ENCODE measurements at places on chromosomes 1 and 21.

GRCh38 chr1:57384901-57385300 lies 39.0 kb downstream of the DAB1 start:
- H3K4me3 ChIP-seq: no peak overlapping the region
- no peak overlapping the region for H3K27ac ChIP-seq
- no peak for DNase-seq
- H3K36me3 ChIP-seq: no peaks in the 10 kb centered on the region
- no peaks in the 10 kb centered on the region for H3K4me1 ChIP-seq
- H3K27me3 ChIP-seq: no peaks in the 10 kb centered on the region

- H3K27me3 ChIP-seq: peaks cover 27% of the 10 kb centered on the region
- H3K4me3 ChIP-seq: no peak overlapping the region
- no peaks in the 10 kb centered on the region for H3K36me3 ChIP-seq
- DNase-seq: no peak
- no peak overlapping the region for H3K27ac ChIP-seq
- H3K4me1 ChIP-seq: no peaks in the 10 kb centered on the region
These were observed 48.9 kb upstream of the TADA1 start for GRCh38 chr1:166924823-166925541.

- no peaks in the 10 kb centered on the region for H3K36me3 ChIP-seq
- H3K27me3 ChIP-seq: peaks cover 92% of the 10 kb centered on the region
- peak; percentile 69 for DNase-seq
- peaks cover 32% of the 10 kb centered on the region for H3K4me1 ChIP-seq
- H3K27ac ChIP-seq: no peak overlapping the region
These were observed 2.7 kb downstream of the FAM110D start for GRCh38 chr1:26161415-26162219.

DNA sequence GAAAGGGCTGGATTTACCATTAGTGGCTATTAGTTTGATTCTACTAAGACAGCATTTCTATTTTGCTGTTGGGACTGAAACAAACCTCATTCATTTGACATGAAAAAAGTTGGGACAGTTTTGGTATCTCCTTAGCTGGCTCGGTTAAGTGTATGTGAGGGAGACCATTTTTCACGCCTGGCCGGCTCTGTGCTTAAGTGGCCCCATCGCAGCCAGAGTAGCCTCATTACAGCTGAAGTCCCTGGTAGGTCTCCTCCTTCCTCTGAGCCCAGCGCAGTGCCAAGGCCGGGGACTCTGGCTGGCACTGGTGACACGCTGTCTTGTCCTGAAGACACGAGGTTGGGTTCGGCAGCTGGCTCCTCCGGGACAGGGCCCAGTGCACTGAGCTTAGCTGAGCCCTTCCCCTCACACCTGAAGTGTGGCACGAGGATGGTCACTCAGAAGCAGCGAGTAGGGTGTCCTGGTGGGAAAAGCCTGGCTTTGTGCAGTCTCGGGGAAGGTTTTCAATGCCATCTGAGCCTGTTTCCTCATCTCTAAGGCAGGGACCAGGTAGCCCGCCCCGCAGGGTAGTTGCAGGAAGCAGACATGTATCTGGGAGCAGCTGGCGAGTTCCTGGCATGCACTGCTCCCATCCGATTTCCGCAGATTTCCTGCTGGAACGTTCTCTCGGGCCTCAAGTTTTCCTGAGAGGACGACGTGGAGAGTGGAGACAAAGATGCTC lies 196.5 kb downstream of the DYRK1A start:
- H3K4me3 ChIP-seq: peak overlapping the region; percentile 86
- H3K4me1 ChIP-seq: peaks cover 34% of the 10 kb centered on the region
- no peak for DNase-seq
- H3K27ac ChIP-seq: peak overlapping the region; percentile 99
- H3K27me3 ChIP-seq: peaks cover 10% of the 10 kb centered on the region

DNA sequence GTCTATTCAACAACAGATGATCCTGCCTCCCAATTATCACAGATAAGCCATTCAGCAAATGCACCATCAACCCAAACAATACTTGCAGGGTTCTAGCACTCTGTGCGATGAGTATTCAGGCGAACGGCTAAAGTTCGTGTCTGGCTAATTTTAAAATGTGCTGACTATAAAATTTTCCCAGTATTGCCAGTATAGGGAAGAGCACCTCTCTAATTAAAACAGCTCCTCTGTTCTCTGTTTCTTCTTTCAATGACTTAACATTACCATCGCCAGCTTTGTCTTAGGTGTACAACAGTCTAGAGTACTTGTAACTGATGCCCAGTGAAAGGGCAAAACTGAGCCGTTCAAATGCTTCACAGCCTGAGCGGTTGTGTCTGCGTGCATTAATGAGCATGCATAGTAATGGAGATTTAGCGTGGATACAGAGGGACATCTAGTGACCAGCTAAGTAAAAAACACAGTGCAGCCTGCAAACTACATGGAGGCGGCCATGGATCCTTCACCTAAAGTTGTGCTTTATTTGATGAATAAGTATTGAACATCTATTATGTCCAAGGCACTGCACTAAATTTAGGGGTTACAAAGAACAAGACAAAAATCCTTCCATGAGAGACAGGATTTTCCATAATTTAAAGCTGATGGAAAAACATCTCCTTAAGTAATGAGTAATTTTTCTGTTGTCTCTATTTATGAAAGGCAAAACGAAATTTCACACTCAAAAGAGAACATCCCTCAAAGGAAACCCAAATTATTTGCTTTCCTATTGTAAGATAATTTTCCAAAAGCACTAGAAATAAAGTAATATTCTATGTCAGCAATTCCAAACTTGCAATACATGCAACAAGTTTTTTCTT lies 120.0 kb downstream of the SETD4 start:
- H3K27ac ChIP-seq: no peak overlapping the region
- H3K4me1 ChIP-seq: no peaks in the 10 kb centered on the region
- no peaks in the 10 kb centered on the region for H3K36me3 ChIP-seq
- H3K4me3 ChIP-seq: no peak overlapping the region
- peak; percentile 27 for DNase-seq
- peaks cover 3% of the 10 kb centered on the region for H3K27me3 ChIP-seq

DNA sequence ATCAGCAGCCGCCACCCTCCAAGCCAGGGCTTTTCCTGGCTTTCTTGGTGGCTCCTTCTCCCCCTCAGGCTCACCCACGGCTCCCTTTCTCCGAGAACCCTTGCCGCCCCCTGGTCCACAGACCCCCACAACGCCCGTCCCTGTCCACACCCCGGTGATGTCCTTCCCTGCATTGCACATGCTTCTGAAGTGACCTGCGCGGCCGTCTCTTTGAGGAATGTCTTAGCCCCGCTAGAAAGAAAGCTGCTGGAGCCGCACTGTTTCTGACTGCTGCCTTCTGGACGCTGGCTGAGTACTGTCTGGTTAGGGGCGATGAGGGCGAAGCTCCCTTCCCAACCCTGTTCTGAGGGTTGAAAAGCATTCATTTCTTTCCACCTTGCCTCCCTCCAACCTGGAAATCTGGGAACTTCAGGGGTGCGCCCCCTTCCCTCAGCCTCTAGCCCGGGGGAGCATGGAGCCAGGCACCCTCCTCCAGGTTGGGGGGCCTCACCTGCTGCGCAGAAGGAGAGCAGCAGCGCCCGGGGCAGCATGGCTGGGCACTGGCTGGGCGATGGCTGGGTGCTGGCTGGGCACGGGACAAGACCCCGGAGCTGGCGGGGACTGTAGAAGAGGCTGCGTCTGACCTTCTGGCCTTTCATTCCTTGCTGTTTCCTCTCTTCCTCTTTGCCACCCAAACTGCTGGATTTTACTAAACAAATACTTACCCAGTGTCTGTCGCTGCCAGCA lies at the start of gene CLEC20A:
CLEC20A (minus strand) TSS at position 555 of the 726 bp plus-strand sequence; CDS start at position 530, 25 bp downstream.
- no peaks in the 10 kb centered on the region for H3K36me3 ChIP-seq
- no peak within 1 kb of the TSS for H3K27ac ChIP-seq

- H3K27ac ChIP-seq: no peak overlapping the region
- DNase-seq: no peak
- H3K36me3 ChIP-seq: no peaks in the 10 kb centered on the region
These were observed 27.6 kb downstream of the IPP start for GRCh38 chr1:45722809-45723208.

- no peaks in the 10 kb centered on the region for H3K4me1 ChIP-seq
- no peak for DNase-seq
- no peak overlapping the region for H3K27ac ChIP-seq
- no peaks in the 10 kb centered on the region for H3K36me3 ChIP-seq
- no peak overlapping the region for H3K4me3 ChIP-seq
These were observed 1012.7 kb downstream of the ADGRL2 start for GRCh38 chr1:82813386-82813785.

DNA sequence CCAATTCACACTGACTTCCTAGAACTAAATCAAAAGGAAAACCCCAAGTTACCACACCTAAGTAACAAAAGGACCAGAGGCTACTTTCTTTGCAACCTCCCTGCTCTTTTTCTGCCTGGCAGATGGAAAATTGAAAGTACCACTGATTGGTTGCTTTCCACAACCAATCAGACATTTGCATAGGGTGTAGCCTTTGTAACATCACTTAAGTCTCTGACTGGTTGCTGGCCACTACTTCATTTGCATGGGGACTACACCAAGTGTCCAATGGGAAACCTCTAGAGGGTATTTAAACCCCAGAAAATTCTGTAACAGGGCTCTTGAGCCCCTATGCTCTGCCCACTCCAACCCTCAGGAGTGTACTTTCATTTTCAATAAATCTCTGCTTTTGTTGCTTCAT lies 365.0 kb downstream of the LTN1 start:
- no peak for DNase-seq
- no peak overlapping the region for H3K27ac ChIP-seq
- H3K27me3 ChIP-seq: no peaks in the 10 kb centered on the region
- peaks cover 7% of the 10 kb centered on the region for H3K4me1 ChIP-seq
- no peak overlapping the region for H3K4me3 ChIP-seq
- peaks cover 4% of the 10 kb centered on the region for H3K36me3 ChIP-seq

DNA sequence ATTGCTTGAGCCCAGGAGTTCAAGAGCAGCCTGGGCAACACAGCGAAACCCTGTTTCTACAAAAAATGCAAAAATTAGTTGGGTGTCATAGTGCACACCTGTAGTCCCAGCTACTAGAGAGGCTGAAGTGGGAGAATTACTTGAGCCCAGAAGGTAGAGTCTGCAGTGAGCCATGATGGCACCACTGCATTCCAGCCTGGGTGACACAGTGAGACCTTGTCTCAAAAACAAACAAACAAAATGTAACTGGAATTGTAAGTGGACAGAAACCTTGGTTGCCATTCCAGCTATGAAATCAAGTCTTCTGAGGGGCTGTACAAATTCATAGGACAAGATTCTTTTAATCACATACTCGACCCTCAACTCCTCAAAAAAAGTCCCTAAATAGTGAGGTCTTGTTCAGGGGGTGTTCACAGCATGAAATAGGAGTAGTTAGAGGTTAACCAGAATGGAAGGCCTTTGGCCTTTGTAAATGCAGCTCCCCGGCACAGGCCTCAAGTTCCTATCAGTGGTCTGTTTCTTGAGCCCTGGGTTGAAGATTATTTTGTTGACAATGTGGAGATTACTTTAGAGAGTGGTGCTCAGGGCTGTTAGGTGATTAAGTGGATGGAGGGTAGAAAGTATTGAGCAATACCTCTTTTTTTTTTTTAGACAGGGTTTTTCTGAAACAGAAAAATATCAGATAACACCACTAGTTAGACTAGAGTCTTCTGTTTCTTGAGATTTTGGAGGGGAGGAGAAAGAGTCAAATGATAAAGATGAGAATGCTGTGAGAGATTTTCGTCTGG lies 138.7 kb upstream of the ZNF648 start:
- no peak overlapping the region for H3K27ac ChIP-seq
- peaks cover 3% of the 10 kb centered on the region for H3K27me3 ChIP-seq
- no peaks in the 10 kb centered on the region for H3K4me1 ChIP-seq
- no peak overlapping the region for H3K4me3 ChIP-seq

DNA sequence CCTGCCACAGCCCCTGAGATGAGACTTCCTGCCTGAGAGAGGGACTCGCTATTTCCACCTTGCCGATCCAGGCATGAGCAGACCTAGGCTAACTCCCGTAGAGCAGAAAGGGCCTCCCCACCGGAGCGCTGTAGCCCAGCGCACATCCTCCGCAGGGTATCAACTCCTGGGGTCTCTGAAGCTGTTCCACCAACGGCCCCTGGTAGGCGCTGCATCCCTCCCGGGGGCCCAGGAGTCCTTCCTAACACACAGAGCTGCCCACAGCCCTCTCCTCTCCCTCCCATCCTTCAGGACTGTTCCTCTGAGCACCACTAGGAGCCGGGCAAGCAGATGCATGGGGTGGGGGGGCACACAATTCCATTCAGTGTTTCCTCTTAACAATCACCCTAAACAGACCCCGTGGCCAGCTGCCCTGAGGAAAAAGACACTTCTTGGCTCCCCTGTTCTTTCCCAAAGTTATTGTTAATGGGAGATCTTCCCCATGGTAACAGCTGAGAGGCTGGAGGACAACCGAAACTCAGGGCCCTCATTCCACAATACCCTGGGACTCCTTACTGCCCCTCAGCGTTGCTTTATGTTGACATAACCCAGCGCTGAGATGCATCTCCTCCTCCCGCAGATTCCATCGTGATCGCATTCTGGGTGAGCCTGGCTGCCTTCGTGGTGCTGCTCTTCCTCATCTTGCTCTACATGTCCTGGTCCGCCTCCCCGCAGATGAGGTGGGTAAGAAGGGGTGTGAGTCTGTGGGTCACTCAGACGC lies 7.5 kb downstream of the MRAP start:
- H3K4me3 ChIP-seq: no peak overlapping the region
- H3K36me3 ChIP-seq: peaks cover 3% of the 10 kb centered on the region
- H3K27me3 ChIP-seq: no peaks in the 10 kb centered on the region
- H3K27ac ChIP-seq: no peak overlapping the region
- H3K4me1 ChIP-seq: peaks cover 3% of the 10 kb centered on the region
- no peak for DNase-seq

GRCh38 chr1:151705753-151706463 lies 10.7 kb downstream of the CELF3 start:
- H3K36me3 ChIP-seq: peaks cover under 1% of the 10 kb centered on the region
- DNase-seq: no peak
- H3K27me3 ChIP-seq: peaks cover 26% of the 10 kb centered on the region
- no peak overlapping the region for H3K4me3 ChIP-seq
- no peak overlapping the region for H3K27ac ChIP-seq
- H3K4me1 ChIP-seq: peaks cover 10% of the 10 kb centered on the region

DNA sequence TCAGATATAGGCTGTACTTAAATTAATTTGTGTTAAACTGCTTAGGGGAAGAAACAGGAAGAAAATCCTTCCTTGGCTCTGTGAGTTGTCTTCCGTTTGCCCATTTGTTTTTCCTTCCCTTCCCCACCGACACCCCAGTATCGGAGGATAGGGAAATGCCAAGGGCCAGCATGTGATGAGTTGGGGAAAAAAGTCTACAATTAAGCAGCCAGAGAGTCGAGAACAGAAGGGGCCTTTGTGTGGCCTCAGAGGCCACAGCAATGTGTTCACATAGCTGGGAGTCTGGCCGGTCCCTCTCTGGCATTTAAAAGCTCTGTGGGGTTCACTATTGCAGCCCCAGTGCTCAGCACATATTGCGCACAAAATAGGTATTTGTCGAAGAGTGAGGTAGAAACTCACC lies 489.3 kb downstream of the MATN1 start:
- no peak overlapping the region for H3K4me3 ChIP-seq
- peaks cover 11% of the 10 kb centered on the region for H3K27me3 ChIP-seq
- no peak for DNase-seq

- no peak overlapping the region for H3K27ac ChIP-seq
- H3K4me1 ChIP-seq: peaks cover 10% of the 10 kb centered on the region
- H3K36me3 ChIP-seq: no peaks in the 10 kb centered on the region
- H3K4me3 ChIP-seq: no peak overlapping the region
- peak; percentile 40 for DNase-seq
These were observed 107.9 kb downstream of the SPSB1 start for GRCh38 chr1:9400425-9401079.

- H3K36me3 ChIP-seq: peaks cover 2% of the 10 kb centered on the region
- DNase-seq: no peak
- no peaks in the 10 kb centered on the region for H3K4me1 ChIP-seq
- H3K27ac ChIP-seq: no peak overlapping the region
These were observed 24.3 kb downstream of the WNT2B start for GRCh38 chr1:112533029-112533428.

GRCh38 chr1:202376247-202376646 lies 27.7 kb downstream of the PPP1R12B start:
- DNase-seq: no peak
- H3K27ac ChIP-seq: no peak overlapping the region
- no peak overlapping the region for H3K4me3 ChIP-seq
- H3K27me3 ChIP-seq: no peaks in the 10 kb centered on the region
- no peaks in the 10 kb centered on the region for H3K36me3 ChIP-seq

All from activated naive CD4-positive, alpha-beta T cell treated with anti-CD3 and anti-CD28 coated beads, Interleukin-2, amount 10 ng/mL, durations not matched to agents 7 days and 5 days (primary cell).